ENCODE measurements at places on chromosomes 1 and 21.

GRCh38 chr1:191519519-191519918 is 638.7 kb upstream of the RGS18 start:
- no peak for DNase-seq

- no peak for DNase-seq
These were observed 175.0 kb downstream of the CTH start for GRCh38 chr1:70586046-70586445.

DNA sequence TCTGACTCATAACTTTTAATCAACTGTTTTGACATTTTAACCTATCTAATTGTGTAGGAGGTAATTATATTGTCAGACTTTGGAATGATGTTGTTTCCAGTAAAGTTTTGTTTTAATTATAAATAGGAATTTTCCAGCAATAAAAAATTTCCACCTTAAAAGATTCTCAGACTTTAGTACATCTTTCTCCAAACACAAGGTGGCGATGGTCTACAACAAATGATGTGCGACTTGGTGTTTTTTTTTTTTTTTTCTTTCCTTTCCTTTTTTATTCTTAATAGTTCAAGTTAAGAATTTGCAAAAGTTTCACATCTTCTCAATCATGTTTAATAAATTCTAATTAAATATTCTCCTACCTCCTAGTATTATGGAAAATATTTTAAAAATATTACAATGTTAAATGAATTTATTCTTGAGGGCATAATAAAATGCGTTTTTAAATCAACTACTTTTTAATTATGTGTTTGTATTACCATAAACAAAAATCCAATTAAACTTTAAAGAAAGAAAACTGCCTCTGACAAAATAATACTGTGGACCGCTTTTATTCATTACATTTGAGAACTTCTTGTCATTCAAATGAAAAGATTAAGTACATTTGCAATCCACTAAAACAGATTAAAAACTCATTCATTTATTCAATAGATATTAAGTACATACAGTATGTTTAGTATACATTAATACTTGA is 4.4 kb upstream of the ADAMTS1 start:
- peak; percentile 32 for DNase-seq

- no peak for DNase-seq
These were observed 19.0 kb upstream of the CD2 start for GRCh38 chr1:116735246-116735645.

GRCh38 chr21:30674312-30674711 is 31.6 kb downstream of the KRTAP20-3 start:
- no peak for DNase-seq

GRCh38 chr1:12124693-12125421 is 41.9 kb upstream of the TNFRSF1B start:
- DNase-seq = peak; percentile 78

DNA sequence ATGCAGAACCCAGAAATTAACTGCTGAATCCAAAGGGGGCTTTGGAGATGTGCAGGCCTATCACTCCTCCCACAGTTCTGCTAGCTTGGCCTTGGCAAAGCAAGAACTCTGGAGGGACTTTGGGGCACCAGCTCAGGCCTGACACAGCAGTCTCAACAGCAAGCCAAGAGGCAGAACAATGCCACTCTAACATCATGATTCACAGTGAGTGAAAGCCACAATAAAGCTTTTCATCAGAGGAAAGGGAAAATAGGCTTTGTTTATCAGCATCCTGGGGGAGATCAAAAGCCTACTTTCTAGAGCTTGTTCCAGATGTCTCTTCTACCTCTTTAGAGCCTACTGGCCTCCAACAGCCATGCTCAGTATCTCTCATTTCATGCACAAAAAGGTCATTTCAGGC is 283.4 kb downstream of the KCNH1 start:
- no peak for DNase-seq

DNA sequence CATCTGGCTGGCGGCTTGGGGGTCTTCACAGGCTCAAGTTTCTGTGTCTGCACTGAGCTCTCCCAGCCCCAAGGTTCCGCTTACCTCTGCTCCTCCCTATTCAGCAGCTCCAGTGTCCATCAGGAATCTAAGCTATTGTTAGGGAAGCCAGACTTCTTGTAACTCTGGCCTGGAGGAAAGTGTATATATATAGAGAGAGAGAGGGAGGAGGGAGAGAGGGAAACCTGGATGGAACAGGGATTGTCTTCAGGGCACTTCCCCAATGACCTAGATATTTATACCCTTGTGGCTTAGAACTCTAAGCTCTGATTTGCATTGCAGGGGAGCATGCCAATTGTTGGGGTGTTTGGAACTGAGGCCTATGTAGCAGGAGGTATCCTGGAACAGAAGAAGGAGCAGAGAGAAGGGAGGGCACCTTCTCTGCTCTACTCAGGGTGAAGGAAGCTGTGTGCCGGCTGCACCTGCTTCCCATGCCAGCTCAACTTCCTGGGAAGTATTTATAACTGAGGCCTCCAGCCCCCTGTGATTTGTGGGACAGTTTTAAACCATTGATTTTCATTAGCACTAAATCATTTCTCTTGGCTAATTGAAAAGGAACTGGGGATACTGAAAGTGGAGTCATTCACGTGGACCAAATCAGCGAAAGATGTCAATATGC is 70.9 kb downstream of the NAV1 start:
- no peak for DNase-seq

GRCh38 chr1:48673332-48674105 is 103.2 kb downstream of the BEND5 start:
- no peak for DNase-seq

DNA sequence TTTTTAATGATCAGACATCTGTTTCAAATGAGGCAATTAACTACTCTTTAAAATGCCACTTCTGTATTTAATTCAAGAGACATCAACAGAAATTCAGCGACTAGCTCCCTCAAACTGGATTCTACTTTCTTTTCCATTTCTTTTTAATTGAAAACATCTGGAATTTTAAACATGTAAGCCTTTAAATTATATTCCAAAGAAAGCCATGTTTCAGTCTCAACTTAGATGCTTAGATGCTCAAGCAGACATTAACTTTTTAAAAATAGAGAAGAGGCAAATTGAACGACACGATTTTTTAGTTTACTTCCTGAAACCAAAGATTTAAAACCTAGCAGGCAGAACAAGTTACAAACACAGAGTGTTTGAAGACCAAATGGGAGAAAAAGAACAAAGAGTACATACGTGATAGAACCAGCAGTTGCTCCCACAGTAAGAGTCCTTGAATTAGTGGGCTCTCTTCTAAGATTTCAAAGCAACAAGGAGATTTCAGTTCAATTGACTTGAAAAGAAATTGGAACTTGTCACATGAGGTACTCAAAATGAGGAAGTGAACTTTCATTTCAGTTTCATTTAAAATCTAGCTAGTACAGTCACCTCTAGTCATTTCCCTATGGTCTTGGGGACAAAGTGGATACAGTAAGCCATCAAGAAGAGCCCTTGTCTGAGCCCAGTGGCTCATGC is at the start of gene CTSS:
Gene CTSS, minus strand, starts transcription at position 483 of the 681 bp plus-strand sequence. CDS start 1,015 bp downstream, outside the sequence.
- DNase-seq = peak; percentile 32

DNA sequence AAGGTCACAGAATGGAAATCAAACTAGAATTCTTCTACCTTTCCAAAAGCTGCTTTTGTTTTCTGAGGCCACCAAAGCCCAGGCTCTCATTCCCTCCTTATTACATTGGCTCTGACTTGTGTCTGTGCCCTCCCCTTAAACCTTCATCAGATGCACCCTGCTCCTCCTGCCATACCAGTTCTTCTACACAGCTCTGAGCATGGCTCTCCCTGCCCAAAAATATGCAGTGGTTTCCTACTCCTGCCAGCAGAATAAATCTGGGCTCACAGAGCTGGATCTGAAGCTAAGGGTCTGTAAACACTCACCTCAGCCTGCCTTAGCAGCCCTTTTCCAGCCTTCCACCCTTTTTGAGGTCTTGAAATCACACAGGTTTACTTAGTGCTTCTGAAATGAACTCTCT is 55.0 kb downstream of the TTC3 start:
- DNase-seq = no peak

DNA sequence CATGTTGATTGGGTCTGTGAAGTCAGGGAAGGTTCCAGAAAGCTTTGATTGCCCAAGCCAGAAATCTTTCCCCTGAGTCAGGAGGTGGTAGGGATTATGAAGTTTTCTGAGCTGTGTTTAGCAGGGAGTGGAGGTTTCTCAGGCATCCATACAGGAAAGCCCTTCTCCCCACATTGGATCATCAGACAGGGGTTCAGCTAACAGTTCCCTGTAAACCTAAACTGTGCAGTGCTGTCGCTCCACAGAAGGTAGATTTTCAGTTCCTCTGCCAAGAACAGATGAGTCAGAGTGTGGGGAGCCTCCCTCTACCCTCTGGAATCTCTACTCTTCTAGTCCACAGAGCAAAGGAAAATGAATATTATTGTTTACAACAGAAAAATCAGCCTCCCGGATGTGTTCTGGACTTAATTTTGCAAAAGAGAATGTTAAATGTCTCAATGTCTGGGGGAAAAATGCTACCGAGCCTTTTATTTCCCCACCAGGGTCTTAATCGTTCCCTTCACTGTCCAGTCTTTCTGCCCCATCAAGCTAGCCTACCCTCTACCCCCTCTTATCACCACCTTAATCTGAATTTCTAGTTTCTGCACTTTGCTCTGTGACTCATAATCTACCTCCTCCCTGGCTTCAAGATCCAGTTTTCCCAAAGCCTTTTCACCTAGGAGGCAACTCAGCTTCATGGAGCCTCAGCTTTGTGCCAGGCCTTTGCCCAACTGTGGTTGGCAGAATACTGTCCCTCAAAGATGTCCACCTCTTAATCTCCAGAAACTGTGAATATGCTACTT is 355.6 kb downstream of the PRDM2 start:
- peak; percentile 55 for DNase-seq

- DNase-seq = no peak
These were observed 42.0 kb upstream of the MTF1 start for GRCh38 chr1:37901191-37901892.

GRCh38 chr21:36663033-36663855 is 35.7 kb upstream of the SIM2 start:
- DNase-seq = no peak

DNA sequence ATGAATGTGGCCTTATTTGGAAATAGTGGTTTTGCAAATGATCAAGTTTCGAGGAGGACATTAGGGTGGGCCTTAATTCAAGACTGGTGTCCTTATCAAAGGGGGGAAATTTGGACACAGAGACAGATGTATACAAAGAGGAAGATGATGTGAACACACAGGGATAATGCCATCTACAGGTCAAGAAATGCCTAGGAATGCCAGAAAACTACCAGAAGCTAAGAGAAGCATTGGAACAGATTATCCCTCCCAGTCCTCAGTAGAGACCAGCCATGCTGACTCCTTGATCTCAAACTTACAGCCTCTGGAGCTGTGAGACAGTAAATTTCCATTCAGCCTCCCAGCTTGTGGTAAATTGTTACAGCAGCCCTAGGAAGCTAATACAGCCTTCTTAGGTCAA is 151.4 kb downstream of the PTGER3 start:
- DNase-seq = no peak

DNA sequence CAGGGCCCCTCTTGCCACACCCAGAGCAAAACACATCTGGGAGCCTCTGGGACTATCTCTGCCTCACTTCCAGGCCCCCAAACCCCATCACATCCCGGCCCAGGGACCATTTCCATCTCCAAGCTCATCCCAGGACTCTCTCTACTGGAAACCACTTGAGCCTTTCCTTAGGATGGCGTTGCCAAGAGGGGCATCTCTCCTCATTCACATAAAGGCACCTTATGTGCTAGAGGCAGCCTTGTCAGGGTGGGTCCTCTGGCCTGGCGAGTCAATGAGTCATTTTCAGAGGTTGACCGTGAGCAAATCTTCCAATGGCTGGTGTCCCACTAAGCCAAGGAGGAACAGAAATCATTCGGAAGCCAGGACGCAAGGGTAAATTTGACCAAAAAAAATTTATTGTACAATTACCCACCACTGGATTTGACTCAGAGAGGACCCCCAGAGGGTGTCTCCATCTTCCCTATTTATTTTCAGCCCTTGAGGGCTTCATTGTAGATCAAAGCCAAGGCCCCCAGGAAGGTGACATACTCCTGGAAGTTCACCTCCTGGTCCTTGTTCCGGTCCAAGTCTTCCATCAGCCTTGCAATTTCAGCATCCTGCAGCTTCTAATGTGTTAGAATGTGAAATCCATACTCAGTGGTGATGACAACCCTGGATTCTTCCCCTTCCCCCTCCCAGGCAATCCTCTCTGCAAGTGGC is 1.4 kb downstream of the S100A6 start:
- DNase-seq = no peak

GRCh38 chr1:43363283-43363934 is 4.4 kb downstream of the ELOVL1 start:
- no peak for DNase-seq

GRCh38 chr1:210697185-210697584 is 368.5 kb downstream of the HHAT start:
- DNase-seq = no peak

DNA sequence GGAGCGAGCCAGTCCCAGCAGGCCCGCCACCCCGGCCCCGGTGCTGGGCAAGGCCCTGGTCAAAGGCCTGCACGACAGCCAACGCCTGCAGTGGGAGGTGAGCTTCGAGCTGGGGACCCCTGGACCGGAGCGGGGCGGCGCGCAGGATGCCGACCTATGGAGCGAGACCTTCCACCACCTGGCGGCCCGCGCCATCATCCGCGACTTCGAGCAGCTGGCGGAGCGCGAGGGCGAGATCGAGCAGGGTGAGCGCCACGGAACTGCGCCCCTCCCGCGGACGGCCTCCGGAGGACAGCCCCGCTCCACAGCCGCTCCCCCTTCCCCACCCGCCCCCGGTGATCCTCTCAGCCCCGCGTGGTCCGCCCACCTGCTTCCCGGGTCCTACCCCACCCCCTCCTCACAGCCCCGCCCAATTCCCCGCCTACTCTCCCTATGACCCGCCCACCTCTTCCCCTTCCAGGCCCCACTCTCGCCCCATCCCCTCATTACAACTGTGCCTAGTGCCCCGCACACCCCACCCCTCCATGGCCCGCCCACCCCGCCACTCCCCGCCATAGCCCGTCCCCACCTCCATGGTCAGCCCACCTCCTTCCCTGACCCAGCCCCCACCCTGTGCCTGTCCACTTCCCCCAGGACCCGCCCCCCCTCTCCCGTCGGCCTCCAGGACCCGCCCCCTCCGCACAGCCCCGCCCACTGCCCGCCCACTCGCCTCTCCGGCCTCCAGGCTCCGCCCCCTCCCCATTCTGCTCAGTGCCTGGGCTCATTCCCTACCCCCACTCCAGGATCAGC is 52.7 kb downstream of the VWA5B1 start:
- DNase-seq = no peak

DNA sequence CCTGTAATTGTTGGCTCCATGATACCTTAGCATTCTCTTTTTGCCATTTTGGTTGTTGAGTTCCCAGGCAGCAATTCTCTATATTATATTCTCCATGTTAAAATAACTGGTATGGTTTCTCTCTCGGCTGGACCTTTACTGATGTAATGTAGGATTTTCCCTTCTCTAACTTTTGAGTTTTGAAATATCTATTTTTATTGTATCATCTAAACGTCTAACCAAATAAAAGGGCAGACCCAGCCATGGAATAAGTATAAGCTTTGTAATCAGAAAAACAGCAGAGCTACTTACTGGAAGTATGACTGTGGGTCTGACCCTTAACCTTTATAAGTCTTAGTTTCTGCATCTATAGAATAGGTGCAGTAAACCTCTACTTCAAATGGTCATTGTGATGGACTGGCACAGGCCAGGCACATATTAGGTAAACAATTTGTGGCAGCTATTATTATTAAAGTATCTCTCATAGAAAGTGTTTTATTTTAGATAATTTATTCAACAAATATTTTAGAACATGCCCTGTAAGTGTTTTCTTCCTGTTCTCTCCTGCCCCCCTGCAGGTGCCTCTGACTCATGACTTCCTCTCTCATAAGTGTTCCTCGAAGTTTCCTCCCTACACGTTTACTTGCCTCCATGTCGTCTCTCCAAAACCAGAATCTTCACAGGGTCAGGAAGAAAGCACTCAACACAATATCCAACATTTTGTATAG is 224.9 kb upstream of the FGGY start:
- no peak for DNase-seq
